ENCODE measurements at places on chromosomes 13 and 19. TPM values are rescaled to one million over a fixed set of nuclear protein-coding genes. Genes with fewer than 3 reads are reported as not detected.

The PSG5 gene
- total RNA-seq, result not detected

The ZNF254 gene
- 5.2 TPM for total RNA-seq

The SIGLEC10 gene
- total RNA-seq, result 2.1 TPM

The FFAR3 gene
- 0.27 TPM for total RNA-seq

The IGFL1 gene
- not detected for total RNA-seq

DNA sequence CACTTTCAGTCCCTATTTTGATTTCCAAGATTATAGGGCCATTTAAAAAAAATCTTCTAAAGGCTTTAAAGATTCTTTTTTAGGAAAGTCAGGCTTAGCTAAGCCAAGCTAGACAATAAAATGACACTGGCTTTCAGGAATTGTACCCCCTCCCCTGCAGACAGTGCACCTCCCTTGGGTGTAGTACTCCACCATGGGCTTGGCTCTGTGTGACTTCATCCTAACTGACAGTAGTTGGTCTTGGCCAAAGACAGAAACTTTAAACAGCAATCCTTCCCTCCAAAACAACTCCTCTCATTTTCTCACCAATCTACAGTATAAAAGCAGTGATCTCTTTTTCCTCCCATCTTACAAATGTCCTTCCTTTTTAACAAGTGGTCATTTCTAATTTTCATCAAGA lies 283.0 kb downstream of the DNAJC15 start:
- no peak for DNase-seq

DNA sequence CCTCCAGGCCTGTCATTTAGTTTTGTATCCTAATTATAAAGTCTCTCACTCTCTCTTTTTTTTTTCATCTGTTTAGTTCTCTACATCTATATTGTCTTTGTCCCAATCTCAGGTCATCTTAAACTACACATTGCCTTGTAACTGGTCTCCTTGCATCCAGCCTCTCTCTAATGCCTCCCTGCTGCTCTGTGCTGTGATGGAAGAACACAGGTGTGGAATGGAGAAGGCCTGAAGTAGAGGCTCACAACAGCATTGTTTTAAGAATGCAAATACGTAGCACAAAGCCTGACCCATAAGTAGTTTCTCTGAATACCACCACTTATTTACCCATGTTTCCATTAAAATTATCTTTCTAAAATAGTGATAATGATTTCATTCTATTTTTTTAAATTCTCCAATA lies 108.8 kb upstream of the FRY start:
- no peak for DNase-seq

DNA sequence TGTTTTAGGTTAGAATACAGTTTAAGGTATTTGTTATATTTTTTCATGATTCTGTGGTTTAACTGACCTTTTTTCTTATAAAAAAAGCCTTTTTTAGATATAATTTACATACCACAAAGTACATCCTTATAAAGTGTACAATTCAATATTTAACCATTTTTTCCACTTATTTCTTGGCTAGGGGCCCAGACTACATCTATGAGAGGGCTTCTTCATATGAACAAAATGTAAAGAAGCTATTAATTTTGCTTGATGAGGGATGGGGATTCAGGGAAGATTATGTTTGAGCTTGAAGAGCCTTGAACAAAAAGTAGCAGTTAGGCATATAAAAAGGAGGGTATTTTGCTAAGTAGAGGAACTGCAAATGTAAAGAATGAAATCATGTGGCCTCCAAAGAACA lies 2.2 kb downstream of the CCDC122 start:
- no peak for DNase-seq

DNA sequence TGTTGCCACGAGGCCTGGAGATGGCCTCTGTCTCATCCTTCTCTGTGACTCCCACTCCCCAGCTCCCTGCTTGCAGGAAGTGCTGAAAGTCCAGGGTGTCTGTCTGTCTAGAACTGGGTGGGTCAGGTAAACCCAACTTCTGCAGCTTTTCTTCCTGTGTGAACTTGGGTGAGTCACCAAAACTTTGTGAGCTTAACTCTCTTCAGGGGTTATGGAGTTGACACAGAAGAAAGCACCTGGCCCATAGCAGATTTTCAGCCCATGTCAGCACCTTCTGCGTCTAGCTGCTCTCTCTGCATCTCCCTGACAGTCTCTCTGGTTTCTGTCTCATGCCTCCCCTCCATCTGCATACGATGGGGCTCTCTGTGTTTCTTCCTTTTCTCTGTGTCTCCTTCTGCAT lies 4.2 kb upstream of the CACNG7 start:
- no peak for DNase-seq

- DNase-seq, result no peak
These were observed 2.4 kb upstream of the ZNF506 start for GRCh38 chr19:19823916-19824315.

DNA sequence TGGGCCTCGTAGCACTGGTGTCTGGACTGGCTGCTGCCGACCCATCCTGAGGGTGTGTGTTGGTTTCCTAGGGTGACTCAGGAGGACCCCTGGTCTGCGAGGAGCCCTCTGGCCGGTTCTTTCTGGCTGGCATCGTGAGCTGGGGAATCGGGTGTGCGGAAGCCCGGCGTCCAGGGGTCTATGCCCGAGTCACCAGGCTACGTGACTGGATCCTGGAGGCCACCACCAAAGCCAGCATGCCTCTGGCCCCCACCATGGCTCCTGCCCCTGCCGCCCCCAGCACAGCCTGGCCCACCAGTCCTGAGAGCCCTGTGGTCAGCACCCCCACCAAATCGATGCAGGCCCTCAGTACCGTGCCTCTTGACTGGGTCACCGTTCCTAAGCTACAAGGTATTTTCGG lies 13.8 kb downstream of the TIMM13 start:
- no peak for DNase-seq

DNA sequence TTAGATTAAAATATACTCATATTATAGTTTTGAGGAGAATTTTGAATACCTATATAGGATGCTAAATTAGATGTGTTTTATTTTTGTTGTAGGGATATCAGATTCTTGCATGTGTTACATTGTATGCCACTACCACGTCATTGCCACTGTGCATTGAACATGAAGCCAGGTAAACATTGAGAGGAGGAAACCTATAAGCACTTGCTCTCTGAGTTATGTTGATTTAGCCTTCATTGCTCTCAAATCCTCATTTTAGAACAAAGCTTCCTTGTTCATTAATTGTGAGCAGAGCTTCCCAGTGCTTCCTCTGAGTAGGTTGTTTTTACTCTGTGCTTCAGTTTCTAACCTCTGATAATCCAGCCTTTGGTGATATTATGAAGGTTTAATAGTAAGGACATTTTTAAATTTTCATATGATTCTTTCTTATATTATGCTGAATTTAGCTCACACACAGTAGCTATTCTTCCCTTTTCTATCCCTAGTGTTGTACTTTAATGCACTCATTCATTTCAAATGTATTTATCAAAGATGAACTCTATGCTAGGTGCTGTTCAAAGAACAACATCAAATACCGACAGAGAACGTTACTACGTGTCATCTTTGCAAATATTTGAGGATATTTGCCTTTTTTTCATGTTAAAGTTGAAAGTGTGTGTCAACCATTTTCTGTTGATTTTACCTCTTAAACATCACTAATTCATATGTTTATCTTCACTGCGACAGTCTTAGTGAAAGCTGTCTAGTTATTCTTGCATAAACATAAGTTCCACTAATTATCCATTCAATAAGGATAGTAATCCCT lies 1448.0 kb upstream of the MIR17HG start:
- DNase-seq, result no peak

- no peak for DNase-seq
These were observed 38.1 kb downstream of the CCDC169 start for GRCh38 chr13:36259361-36260137.

- DNase-seq, result no peak
These were observed 5.0 kb upstream of the PTGER1 start for GRCh38 chr19:14479975-14480699.

- DNase-seq, result no peak
These were observed 171.9 kb downstream of the ITGBL1 start for GRCh38 chr13:101624210-101624922.

DNA sequence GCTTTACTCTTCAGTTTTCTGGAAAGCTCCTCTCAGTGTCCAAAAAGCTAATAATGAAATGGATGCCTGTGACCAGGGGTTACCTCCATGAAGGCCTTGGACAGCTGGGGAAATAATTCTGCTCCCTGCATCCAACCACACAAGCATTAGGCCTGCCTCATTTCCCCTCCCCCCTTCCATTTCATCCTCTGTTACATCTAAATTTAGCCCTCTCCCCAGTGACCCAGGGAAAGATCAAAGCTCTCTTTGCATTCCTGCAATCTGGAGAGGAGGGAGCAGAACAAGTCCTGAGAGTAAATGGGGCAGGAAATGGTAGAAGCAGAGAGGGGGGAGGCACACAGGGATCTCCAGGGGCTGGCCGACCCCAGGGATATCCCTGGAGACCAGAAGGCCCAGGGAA lies 452.7 kb downstream of the TSHZ3 start:
- DNase-seq, result no peak

DNA sequence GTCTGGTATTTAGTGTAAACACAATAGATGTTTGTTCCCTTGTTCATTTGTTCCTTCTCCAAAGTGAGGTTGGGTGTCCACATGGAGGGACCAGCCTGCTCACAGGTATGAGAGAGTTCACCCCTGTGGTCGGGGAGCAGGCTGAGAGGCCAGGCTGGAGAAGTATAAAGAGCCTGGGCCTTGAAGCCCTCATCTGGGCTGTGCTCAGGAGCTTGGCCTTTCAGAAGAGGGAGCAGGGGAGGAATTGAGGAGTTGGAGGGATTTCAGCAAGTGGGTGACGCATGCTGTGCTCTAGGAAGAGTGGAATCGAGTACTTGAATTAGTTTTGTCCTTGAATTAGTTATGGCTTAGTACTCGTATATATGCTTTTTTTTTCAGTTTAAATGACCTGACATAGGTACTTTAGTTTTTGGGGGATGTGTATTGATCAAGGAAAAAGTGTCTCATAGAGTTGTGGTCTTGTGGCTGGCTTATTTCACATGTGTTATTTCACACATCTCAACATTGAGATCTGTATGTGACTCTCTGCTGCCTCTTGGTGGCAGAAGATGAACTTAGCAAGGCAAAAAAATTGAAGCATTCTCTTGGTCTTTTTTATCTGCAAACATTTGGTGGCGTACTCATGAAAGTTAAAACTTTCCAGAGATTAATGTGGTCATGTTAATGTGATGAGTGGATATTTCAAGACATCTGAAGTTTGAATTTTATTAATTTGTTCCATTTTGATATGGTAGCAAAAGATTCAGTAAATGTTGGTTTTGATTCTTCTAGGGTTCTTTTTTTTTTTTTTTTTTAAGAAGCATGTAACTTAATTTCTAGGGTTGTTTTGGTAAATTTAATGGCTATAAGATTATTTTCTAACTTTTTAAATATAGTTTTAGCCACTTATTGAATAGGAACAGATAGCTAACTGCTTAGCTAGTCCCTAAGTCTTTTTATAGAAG lies 54.3 kb downstream of the SLAIN1 start:
- no peak for DNase-seq

- no peak for DNase-seq
These were observed 128.8 kb downstream of the ATP11A start for GRCh38 chr13:112818698-112819045.

DNA sequence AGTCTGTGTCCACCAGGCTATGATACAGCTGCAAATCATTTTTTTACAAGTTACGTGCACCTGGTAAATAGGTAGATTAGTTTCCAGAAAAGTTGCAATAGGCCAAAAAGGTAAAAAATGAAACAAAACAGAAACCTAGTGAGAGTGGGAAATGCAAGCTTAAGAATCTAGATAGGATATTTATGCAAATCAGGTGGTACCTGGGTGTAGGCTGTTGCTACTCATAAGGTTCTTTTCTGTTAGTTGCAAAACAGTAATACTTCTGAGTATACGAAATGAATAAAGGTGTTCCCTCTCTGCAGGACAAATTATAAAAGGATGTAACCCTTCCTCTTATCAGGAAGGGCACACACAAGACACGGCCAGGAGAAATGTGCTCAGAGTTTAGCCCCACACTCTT lies 97.9 kb downstream of the UGGT2 start:
- no peak for DNase-seq

DNA sequence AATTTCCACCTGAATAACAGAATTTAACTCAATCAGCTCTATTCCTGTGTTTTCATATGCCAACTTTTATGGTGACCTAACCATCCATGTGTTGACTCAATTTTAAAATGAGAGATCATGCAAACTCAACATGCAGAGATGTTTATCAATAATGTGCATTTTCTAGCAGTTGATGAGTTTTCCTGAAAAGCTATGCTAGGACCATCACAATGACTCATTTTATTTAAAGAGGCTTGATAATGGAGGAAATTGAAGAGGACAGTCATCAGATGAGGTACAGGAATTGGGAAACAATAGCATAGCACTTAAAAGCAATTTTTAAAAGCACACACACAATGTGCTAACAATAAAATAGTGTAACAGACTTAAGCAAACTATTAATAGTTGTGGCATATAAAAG lies 127.1 kb downstream of the VWA8 start:
- DNase-seq, result no peak

GRCh38 chr19:10927730-10928562 lies 493 bp downstream of the YIPF2 start:
- DNase-seq, result no peak
